ENCODE measurements at places on chromosomes 2 and 18.

GRCh38 chr18:1916869-1917523 lies 654.3 kb downstream of the METTL4 start:
- DNase-seq, result no peak

DNA sequence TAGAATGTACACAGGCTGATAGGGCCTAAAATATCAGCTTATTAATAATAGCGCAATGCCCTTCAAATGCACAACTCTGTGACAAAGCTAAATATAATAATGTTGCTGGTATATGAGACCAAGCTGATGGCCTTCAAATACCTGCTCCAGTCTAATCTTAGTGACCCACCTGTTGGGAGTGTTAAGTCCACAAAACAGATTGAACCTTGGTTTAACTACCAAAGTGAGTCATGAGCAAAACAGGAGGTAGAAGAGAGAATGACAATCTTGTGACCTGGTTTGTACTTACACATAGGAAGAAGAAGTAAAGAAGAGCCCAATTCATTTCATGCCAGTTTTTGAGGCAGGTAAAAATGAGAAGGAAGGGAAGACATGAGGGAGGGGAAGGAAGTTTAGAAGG lies 295.0 kb downstream of the NR4A2 start:
- DNase-seq, result no peak

DNA sequence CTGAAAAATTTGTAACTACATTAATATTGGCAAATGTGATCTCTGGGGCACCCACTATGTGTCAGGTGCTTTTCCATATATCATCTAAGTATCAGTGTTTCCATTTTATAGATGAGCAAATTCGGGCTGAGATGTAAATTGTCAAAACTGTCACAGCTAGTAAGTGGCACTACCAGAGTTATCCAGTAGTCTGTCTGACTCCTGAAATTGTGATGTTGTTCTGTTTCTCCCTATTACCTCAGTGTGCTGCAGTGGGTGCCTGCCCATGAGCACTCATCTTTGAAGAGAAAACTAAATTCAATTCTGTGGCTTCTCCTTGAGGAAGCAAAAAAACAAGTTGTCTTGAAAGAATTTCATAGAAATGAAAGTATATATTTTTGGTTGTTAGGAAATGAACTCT lies 467.4 kb upstream of the FANCL start:
- DNase-seq, result no peak

DNA sequence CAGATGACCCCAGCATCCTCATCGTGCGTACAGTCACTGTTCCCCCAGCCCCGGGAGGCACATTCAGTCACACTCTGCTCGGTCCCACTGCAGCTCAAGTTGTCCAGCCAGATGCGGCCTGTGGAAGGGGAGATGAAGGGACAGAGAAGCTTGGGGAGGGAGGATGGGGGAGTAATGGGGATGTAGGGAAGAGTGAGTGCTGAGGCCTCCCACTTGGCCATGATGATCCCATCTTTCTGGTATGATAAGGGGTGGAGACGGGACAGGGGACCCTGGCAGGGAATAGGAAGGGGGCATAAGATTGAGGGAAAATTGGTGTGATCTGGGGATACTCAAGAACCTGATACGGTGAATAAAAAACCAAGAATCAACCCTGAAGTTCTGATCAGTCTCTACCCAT lies 3.5 kb downstream of the LOXL3 start:
- no peak for DNase-seq

GRCh38 chr18:9594823-9595596 lies 19.3 kb downstream of the PPP4R1 start:
- no peak for DNase-seq

All from head of caudate nucleus (tissue), 42 donors.